ENCODE measurements at places on chromosomes 3 and 15.
A peak's percentile ranks its signal among the peaks of the same experiment; 100 is the strongest.

DNA sequence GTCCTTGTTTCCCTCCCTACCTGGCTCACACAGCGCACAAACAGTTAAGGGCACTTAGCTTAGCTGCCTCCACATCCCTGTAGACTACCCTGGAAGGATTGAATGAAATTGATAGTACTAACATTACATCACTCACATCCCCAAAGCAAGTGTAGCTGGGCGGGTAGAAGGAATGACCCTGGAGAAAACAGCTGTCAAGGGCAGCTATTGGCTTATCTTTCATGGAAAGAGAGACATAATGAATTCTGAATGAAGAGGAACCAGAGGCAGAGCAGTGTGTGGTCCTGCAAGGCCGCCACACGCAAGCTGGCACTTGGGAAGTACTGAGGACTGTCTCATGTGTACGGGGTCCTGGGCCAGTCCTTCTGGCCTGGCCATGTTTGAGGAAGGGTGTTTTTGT, 369.6 kb upstream of the RGMA start:
- no peak for DNase-seq

- DNase-seq, result no peak
Measured at GRCh38 chr15:70048578-70049514, 48.9 kb downstream of the TLE3 start.

GRCh38 chr3:111314181-111314873, 227.7 kb upstream of the CD96 start:
- DNase-seq, result no peak

DNA sequence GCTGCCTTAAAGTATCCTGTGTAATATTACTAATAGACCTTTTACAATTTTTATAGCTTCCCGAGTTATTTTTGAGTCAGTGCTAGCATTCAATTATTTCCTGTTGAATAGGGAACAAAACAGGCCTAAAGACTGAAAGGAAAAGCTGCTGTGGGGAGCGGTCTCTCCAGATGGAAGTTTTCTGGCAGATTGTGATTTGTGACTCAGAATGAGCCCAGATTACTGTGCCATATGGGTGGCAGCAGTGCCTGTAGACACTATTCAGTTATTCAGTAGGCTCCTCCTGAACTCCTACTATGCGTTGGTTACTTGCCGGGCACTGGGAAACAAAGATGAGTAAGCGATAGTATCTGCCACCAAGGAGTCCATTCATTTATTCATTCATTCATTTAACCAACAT, 211.8 kb downstream of the CHST2 start:
- DNase-seq, result no peak

GRCh38 chr3:135627057-135627456, 338.5 kb upstream of the PPP2R3A start:
- DNase-seq, result no peak

DNA sequence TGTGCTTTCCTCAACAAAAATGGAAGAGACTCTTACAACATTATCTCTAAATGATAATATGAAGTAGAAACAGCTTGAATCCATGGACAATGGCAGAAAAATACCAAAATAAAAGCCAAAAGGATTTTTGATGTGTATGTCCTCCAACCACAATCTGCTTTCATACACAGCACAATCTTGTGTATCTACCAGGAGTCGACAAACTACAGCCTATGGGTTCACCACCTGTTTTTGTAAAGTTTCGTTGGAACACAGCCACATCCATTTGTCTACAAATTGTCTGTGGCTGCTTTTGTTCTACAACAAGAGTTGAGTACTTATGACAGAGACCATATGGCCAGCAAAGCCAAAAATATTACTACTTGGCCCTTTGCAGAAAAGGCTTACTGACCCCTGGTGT, 88.7 kb upstream of the UBE2E2 start:
- DNase-seq, result peak; percentile 3

DNA sequence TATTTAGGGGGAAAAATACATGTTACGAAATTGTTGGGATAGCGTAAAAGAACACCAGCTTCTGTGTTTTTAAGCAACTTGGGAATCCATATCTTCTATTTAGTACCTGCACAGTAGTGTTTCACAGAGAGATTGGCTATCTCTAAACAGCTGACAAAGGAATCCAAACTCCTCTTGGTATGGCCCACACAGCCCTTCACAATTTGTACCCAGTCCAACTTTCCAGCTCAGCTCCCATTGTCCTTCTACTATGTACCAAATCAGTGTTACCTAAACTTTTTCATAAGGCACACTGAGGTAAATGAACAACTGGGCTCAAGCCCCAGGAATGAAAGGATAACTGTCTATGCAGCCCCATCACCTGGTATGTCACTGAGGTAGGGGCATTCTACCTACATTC, 61.9 kb downstream of the TNIK start:
- no peak for DNase-seq

- DNase-seq, result peak; percentile 75
Measured at GRCh38 chr3:187678726-187679268, 8.6 kb upstream of the SST start.

- DNase-seq, result no peak
Measured at GRCh38 chr15:23881291-23881690, 194.2 kb upstream of the NDN start.
